ENCODE measurements at places on chromosomes 6 and 20.

GRCh38 chr20:23115822-23116221, 29.7 kb upstream of the CD93 start:
- DNase-seq, result no peak

- DNase-seq, result peak; percentile 54
Observed at GRCh38 chr6:143223895-143224294, 163.2 kb downstream of the AIG1 start.

DNA sequence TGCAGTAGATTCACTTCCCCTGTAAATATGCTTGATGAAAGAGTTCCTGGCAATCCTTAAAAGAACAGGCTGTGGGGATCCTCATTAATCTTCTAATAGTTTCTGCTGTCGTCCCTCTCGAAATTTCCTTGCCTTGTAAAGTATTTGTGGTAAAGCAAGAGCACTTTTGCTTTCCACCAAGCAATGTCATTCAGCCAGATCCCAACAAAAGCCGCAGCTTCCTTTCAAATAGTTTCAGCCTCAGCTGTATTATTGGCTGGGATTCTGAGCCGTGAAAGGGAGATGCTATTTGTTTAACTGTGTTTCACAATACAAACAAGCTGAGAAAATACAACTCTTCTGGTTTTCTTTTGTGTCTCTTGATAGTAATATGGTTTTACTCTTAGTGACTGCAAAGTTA, 48.9 kb upstream of the EPHA7 start:
- no peak for DNase-seq

- DNase-seq, result no peak
Observed at GRCh38 chr6:117444600-117444999, 18.9 kb upstream of the ROS1 start.

DNA sequence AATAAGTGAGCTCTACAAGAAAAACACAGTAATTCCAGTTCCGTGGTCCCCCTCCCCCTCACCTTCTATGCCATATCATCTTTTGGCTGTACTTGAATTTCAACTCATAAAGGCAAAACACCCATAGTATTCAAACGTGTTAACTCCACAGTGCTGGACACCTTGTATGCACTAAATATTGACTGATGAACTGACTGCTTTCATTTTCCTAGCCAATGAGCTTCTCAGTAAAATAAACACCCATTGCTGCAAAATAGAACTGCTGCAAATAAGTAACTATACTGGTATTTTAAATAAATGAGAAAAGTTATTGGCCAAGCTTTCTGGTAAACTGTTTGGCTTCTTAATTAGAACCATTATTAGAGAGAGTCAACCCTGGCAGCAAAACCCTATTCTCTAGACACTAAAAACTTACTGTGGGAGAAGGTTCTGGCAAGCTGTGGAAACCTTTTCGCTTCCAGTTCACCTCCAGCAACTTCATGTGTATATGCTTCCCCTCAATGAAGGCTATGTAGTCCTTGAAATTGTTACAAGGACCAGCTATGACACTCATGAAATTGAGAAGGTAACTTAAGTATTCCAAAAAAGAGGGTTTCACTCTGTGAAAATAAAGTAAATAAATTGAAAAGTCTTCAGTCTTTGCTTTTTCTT, 86.0 kb downstream of the MBOAT1 start:
- DNase-seq, result no peak

GRCh38 chr6:50585441-50586330, 127.6 kb upstream of the TFAP2D start:
- no peak for DNase-seq

DNA sequence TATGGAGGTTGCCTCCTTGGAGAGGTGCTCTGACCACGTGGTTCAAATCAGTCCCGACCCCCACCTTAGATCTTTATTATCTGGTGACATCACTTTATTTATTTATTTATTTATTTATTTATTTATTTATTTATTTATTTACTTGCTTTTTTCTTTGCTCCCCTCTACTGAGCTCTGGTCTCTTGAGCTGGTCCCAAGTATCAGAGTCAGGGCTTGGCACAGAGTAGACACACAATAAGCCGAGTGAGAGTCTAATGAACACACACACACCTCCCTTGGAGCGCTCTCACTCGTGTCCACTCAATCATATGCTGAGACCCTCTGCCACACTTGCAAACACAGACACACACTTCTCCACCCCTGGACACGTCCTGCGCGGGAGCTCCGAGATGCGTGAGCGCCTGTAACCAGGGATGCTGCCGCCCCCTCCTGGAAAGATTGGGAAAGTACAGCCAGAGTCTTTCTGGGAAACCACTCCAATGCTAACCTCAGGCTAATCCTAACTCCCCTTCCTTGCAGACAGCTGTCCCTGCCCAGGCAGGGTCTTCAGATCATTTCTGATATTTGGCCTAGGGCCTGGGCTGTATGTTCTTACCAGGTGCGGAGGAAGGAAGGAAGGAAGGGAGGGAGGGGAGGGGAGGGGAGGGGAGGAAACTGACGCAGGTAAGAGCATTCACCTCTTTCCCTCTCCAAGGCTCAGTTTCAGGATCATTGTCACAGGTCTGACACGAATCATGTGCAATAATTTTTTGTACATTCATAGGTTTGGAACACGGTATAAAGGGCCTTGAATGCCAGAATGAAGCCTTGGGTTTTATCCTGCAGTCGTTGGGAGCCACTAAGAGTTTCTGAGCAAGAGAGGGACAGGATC, 70.9 kb downstream of the STK35 start:
- DNase-seq, result peak; percentile 61

DNA sequence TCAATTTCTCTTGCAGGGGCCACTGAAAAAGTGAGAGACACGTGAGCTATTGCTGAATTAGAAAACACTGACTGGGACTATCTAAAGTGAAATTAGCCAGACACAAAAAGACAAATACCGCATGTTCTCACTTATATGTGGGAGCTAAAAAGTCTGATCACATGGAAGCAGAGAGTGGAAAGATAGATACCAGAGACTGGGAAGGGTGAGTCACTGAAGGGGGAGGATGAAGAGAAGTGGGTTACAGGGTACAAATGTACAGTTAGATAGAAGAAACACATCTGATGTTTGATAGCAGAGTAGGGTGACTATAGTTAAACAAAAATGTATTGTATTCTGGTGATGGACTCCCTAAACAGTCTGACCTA, 13.4 kb downstream of the CST3 start:
- no peak for DNase-seq

GRCh38 chr6:29927275-29927569, 15.1 kb upstream of the HLA-A start:
- DNase-seq, result no peak

DNA sequence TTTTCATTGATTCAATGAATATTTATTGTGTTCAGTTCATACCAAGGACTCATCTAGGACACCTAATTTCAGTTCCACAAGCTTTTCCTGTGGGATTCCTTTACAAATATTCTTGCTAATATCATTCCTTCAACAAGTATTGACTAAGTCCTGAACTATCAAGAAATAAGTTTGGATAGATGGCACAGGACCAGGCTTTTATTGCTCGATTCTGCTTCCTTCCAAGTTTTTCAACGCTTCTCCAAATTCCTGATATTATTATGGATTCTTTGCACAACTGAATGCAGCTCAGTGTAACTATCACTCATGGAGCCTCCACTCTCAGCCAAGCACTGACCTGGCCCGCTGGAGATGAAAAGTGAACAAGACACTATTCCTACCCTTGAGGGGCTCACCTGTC, 32.7 kb upstream of the COL21A1 start:
- DNase-seq, result no peak

GRCh38 chr6:13131935-13132661, 196.2 kb downstream of the TBC1D7 start:
- no peak for DNase-seq

GRCh38 chr20:17490501-17490900, 40.7 kb downstream of the BFSP1 start:
- DNase-seq, result no peak

DNA sequence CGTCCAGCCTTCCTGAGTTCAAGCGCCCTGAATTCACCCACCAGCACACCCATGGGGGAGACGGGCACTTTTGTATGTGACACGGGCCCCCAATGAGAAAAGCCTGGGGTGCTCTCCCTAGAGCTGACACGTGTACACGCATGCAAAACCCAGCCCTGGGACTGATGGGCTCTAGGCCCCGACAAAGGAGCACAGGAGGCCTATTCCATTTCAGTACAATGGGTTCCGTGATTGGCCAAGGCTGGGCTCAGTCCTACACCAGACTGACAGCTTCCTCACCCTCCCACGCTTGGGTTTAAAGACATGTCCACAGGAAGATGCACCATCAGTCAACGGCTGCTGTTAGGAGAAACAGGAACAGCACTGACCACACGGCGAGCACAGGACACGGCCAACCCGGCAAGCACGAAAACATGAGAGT, 8.8 kb downstream of the ZBTB46 start:
- DNase-seq, result no peak

DNA sequence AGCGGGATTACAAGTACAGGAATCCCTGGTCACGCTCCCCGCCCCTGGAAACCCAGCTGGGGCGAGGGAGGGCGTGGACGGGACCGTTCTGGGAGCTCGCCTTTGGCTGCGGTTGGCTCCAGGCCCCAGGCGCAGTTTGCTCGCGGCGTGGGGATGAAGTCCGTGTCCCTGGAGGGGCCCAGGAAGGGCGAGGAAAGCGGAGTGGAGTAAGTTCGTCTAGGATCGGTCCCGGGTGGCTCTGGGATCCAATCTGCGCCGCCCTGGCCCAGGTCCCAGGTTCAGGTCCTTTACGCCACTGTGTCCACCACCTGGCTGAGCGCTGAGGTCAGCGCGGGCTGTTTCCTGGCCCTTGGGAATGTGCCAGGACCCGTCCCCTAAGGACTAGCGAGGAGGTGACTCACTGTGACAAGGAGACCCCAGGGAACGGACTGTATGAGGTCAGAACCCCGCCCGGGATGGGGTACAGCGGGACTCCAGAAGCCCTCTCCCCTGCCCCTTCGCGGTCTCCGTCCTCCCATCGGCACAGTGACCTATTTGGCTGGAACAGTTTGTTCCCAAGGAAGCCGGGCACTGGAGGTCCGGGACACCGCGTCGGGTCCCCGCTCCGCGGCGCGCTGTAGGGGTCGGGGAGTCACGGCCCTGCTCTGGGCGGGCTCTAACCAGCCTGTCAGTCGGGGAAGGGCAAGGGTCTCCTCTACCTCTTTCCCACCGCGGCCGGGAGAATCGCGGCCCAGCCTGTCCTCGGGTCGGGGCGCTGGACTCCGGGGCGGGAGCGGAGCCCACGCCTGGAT, 724 bp downstream of the CDKN1A start:
- peak; percentile 69 for DNase-seq

GRCh38 chr6:133548423-133549159, 307.4 kb downstream of the EYA4 start:
- no peak for DNase-seq

GRCh38 chr6:100126790-100127484, 132.9 kb upstream of the MCHR2 start:
- DNase-seq, result no peak

GRCh38 chr6:1043458-1043836, 268.5 kb upstream of the FOXQ1 start:
- DNase-seq, result no peak

- no peak for DNase-seq
Observed at GRCh38 chr6:90703336-90703735, 116.5 kb upstream of the MAP3K7 start.

- DNase-seq, result no peak
Observed at GRCh38 chr6:130980310-130981032, 82.6 kb downstream of the EPB41L2 start.

DNA sequence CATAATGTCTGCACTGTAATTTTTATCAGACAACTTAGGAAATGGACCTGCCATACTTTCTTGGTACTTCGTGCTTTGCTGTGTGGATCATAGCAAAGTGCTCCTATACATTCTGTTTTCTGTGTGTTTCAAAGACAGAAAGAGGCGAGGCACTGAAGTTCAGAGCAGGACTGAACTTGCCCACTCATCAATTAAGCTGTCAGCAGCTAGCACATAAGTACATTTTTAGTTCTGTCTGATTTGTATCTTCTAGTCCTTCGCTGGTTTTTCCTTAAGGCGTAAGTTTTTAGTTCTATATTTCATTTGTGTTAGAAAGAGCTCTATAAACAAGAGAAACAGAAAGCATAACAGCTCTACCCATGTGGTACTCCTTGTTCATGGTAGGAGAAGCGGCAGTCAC, 42.1 kb downstream of the MAP3K4 start:
- DNase-seq, result no peak

GRCh38 chr6:99789767-99790166, 183.1 kb downstream of the PRDM13 start:
- DNase-seq, result no peak

- DNase-seq, result no peak
Observed at GRCh38 chr20:64065974-64066343, 3.0 kb downstream of the TCEA2 start.

GRCh38 chr20:17938871-17939619, 29.5 kb downstream of the SNX5 start:
- DNase-seq, result peak; percentile 56

- DNase-seq, result no peak
Observed at GRCh38 chr6:109023356-109023925, 71.2 kb downstream of the SESN1 start.

DNA sequence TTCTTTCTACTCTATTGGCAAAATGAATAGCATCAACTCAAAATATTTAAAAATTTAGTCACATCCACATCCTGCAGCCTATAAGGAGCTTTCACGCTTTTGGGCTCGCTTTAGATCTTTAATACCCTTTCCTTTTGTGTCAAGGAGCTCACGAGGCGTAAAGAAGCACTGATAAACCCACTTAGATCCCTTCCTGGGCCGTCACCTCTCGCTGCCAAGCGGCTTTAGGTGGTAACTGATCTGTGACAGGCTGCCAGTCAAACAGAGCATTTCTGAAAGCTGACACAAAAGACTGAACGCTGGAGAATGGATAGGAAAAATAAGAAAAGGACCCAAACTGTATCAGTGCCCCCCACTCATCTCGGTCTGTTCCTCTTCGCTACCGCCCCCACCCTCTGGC, 385.7 kb upstream of the MMS22L start:
- DNase-seq, result no peak

DNA sequence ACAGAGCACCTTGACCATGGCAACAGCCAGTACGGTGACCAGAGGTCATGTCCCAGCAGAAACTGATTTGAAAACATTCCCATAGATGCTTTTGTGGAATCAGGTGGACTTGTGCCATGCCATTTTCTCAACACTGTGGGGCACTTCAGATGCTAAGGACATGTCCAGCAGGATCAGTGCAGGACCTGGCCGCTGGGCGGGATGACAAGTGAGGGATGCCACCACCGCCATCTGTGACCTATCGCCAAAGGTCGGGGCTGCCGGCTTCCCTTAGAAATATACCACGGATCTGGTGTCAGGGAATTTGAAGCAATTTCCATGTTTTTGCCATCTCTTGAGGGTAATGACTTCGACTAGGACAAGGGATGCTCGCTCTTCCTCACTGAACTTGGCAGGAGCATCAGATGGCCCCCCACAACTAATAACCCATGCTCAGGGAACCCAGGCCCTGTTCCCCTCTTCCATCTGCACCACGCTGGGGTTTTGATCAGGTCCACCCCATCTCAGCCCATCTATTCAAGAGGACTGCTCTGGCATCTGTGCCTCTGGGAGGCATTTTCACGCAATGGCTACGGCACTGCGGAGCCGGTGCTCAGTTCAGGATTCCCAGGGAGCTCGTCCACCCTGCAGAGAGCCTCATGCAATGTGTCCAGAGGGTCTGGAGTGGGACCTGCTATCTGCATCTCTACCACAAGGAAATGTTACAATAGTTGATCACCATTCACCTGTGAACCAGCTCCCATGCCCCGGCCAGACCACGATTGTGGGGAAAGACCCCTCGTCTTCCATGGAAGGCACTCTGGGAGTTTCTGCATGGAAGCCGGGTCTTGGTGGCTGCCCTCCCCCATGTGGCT, 302.6 kb downstream of the TAF4 start:
- DNase-seq, result no peak

GRCh38 chr6:49409951-49410542, 53.0 kb downstream of the MMUT start:
- DNase-seq, result no peak

All from gastrocnemius medialis (tissue), 4 donors.